ENCODE measurements at places on chromosomes 7 and 10. TPM values are rescaled to one million over a fixed set of nuclear protein-coding genes. Genes with fewer than 3 reads are reported as not detected.

The ITGA8 gene
- total RNA-seq, result 1,137 TPM

The EGR2 gene
- total RNA-seq, result 3.3 TPM

The SFXN4 gene
- total RNA-seq, result 16.1 TPM

The NUTM2A gene
- 0.81 TPM for total RNA-seq

- no peak for DNase-seq
Observed at GRCh38 chr7:106047818-106048705, 64.0 kb downstream of the SYPL1 start.

DNA sequence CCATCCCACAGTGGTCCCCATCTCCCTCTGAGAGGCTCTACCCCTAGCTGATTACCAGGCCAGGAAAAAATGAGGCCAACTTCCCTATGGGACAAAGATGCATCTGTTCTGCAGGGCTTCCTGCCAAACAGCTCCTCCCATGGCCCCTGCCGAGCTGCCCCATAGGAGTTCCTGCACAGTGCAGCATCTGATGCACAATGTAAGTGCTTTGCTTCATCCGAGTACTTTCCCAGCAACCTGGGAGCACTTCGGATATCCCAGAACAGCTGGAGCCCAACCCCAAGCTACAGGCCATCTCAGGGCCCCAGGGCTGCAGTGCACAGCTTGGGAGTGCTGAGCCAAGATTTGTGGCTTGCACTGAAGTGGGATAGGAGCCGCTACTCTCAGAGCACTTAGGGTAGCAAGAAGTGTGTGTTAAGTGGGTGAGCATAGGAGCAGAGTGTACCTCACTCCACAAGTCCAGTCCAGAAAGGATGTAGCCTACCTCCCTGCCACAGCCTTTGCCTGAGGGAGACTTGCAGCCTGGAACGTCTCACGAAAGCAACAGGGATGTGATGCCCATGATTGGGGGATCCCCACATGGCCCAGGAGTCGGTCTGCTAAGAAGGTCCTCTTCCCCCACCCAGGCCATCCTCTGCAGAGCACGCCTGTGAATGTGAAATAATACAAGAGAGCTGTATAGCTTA lies 209.6 kb upstream of the VWC2 start:
- DNase-seq, result no peak

DNA sequence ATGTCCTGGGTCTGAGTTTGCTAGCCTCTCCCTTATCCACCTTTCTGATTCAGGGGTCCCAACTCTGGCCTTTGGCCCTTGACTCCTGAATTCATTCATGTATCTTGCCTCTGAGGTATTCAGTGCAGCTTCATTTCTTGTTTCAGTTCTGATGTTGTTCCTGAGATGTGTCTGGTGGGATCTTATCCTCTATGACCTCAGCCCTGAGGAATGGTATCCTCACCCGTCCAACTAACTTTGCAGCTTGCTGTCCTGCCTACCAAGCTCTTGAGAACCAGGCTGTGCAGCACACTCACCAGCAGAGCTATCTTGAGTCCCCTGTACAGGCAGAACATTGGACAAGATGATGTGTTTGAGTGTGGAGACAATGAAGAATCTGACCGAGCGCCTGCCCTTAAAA lies 13.8 kb downstream of the SUFU start:
- DNase-seq, result no peak

DNA sequence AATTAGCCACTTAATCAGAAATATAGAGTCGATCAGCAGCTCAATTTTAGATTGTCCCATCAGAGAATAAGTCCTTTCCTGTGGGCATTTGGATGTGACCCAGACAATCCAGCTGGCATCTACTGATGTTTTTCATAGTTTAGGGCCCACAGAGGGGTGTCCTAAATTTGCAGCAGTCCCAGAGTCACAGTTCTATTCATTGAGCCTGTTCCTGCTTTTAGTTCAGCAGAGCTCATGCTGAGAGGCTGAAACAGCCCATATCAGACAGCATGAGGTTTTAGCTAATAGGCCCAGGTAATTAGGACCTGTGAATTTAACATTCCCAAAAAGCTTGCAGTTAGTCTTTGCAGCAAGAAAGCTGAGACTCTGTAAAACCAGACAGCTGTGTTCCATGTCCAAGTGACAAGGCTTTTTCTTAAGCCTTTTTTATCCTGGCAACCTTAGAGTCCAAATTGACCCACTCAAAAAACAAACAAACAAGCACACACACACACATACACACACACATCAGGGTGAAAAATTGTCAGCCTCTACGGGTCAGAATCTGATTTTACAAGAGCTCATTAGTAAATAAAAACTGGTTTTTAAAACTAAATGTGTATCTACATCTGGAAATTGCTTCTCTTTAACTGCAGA lies 33.7 kb downstream of the ANKIB1 start:
- no peak for DNase-seq

- no peak for DNase-seq
Observed at GRCh38 chr7:155733582-155734444, 78.5 kb downstream of the SHH start.

- DNase-seq, result peak; percentile 65
Observed at GRCh38 chr10:87861566-87861952, 1.8 kb downstream of the KLLN start.

GRCh38 chr10:45383682-45384330 lies 9.8 kb downstream of the ALOX5 start:
- no peak for DNase-seq

- no peak for DNase-seq
Observed at GRCh38 chr7:158820656-158821055, 8.7 kb downstream of the ESYT2 start.

DNA sequence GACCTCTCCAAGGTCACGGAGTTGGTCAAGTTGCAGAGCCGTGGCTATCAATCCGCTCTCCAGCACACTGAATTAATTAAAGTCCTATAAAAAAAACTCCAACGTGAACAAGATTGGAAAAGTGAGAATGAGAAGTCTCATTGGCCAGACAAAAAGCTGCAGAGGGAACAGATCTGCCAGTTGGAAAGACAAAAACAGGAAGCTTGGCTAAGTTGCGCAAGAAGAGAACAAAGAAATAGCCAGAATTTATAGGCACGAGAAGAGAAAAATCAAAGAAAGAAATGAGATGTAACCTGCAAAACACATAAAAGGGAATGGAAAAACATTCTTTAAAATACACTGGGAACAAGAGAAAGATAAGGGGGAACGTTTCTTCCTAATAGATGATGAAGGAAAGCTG lies 45.7 kb upstream of the CRTAC1 start:
- no peak for DNase-seq

DNA sequence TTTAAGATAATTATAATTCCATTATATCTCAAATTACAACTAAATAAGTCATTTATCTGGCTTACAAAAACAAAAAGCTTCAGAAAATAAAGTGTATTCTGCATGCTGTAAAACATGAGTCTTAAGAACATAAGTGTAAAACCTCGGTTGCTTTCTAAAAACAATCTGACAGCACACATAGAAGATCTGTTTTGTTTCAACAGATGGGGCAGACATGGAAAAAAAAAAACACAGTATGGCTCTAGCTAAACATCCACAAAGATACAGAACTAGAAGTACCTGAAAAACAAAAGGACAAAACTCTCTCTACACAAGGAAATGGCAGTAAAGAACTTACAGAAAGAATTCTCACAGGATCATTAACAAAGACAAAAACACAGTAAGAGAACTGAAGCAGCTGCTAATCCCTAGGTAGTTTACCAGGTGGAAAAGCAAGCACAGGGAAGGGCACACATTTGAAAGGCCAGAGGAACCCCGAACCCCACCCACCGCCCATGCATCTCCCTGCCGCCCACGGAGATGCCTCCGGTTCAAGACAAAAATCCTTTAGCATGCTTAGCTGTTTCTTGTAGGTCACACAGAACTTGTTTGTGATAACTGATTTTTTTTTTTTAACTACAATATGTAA lies 42.5 kb downstream of the DLD start:
- DNase-seq, result no peak

GRCh38 chr7:86647385-86648094 lies 3.8 kb downstream of the GRM3 start:
- no peak for DNase-seq

DNA sequence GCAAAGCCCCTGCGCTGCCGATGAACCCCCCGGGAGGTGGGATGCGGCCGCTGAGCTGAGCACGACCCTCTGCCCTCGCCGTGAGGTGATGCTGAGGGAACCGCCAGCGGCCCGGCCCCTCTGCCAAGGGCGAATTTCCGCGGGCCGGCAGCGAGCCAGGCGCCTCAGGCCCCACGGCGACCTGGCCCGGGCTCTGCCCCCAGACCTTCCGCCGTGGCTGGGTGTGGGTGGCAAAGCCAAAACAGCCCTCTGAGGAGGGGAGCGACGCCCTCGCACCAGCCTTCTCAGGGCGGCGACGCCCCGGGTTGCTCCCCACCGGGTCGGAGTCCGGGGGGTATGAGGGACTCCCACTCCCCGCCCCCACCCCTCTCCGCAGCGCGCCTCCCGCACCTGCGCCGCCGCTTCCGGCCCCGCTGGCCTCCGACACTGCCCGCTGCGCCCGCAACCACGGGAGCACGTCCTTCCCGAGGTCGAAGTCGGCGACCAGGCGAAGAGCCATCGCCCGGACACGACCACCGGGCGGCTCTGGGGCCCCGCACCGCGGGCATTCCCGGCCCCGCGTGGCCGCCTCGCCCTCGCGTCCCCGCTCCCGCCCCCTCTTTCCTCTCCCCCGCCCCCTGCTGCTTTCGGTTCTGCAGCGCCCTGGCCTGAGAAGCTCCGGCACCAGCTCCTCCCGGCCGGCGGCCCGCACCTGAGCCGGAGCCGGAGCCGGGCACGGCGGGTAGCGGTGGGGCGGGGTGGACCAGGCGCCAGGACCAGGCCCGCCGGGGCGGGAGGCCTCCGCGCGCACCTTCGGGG lies at the start of gene GSAP:
Gene GSAP, minus strand, starts transcription at position 527 of the 798 bp plus-strand sequence. Its CDS starts 28 bp downstream, at position 499.
- no peak for DNase-seq

DNA sequence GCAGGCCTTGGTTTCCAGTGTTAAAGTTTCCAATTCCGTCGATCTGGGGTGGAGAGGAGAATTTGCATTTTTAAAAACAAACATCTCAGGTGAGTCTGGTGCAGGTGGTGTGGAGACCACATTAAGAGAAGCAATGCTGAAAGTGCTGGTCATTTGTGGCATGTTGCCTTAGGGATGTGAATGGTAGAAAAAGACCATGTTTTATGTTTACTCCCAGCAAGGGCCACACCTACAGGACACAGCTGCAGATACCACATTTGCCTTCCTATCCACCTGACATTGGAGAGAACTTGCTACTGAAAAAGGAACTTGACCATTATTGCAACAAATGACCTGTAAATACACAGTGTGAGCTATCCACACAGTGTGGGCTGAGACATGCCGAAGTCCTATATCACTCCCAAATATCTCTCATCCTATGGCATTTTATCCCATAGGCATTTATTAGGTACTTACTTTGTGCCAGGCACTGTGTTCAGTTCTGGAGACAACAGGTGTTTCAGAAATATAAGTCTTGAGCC lies 183.1 kb downstream of the NRP1 start:
- DNase-seq, result no peak

DNA sequence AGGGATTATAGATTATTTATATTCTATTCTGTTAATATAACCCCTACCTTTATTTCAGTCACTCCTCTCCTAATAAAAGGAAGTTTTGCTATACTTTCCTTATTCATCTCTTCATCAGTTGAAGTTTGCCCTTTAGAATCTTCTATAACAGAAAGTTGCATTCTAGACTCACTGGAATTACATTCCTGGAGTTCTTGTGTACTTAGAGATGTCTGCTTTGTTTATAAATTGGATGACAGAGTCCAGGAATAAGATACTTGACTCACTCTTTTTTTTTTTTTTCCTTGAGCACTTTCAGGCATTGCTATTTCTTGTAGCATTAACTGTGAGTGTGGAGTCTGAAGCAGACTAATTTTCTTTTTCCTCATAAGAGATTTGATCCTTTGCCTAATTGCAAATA lies 640.8 kb downstream of the XPNPEP1 start:
- DNase-seq, result no peak

- DNase-seq, result no peak
Observed at GRCh38 chr10:69912589-69912988, 110.9 kb downstream of the COL13A1 start.

- DNase-seq, result no peak
Observed at GRCh38 chr10:113094114-113094486, 144.1 kb downstream of the TCF7L2 start.

- no peak for DNase-seq
Observed at GRCh38 chr7:148811892-148812291, 72.2 kb downstream of the EZH2 start.

- no peak for DNase-seq
Observed at GRCh38 chr7:105387508-105388355, 989 bp downstream of the SRPK2 start.

DNA sequence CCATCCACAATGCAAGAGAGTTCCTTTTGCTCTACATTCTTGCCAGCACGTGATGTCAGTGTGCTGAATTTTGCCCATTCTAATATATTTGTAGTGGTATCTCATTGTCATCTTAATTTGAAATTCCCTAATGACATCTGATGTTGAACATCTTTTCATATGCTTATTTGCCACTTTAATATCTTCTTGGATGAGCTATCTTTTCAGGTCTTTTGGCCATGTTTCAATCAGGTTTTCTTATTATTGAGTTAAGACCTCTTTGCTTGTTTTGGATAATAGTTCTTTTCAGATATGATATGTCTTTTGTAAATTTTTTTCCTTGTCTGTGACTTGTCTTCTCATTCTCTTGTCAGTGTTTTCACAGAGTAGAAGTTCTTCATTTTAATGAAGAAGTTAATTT lies 20.4 kb upstream of the FAM3C start:
- DNase-seq, result no peak

DNA sequence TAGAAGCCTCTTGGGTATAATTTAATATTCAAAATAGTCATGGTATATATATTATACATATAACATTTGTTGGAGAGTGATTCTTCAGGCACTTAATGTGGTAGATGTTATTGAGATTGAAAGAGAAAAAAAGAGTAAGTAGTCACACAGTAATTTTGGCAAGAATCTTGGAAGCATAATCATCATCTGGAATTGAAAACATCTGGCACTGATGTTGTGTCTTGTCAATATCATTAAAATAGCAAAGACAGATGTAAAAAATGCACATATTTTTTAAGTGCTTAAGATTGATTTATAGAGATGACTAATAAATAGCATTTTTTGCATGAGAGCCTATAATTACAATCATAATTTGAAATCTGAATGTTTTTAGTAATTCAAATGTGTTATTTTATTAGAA lies 9.5 kb downstream of the SEMA3D start:
- DNase-seq, result no peak

- no peak for DNase-seq
Observed at GRCh38 chr10:128386231-128386630, 260.0 kb upstream of the MKI67 start.

GRCh38 chr10:3397231-3397630 lies 224.6 kb upstream of the PITRM1 start:
- DNase-seq, result no peak

GRCh38 chr7:116439841-116440549 lies 59.5 kb upstream of the CAV2 start:
- DNase-seq, result no peak
